ENCODE measurements at places on chromosomes 12 and 14. TPM values are rescaled to one million over a fixed set of nuclear protein-coding genes. Genes with fewer than 3 reads are reported as not detected.

GRCh38 chr12:26723379-26724308 is 109.3 kb downstream of the ITPR2 start:
- H3K27ac ChIP-seq: no peak overlapping the region
- peaks cover 17% of the 10 kb centered on the region for H3K4me1 ChIP-seq
- no peaks in the 10 kb centered on the region for H3K36me3 ChIP-seq

The HEATR5A gene
- 16.9 TPM for total RNA-seq

The CLEC1A gene
- total RNA-seq: 2.2 TPM

GRCh38 chr14:99592394-99592793 is 11.6 kb downstream of the CCDC85C start:
- peaks cover 54% of the 10 kb centered on the region for H3K4me1 ChIP-seq
- no peaks in the 10 kb centered on the region for H3K36me3 ChIP-seq

- no peak overlapping the region for H3K4me3 ChIP-seq
- H3K36me3 ChIP-seq: no peaks in the 10 kb centered on the region
- no peak overlapping the region for H3K27ac ChIP-seq
- H3K4me1 ChIP-seq: no peaks in the 10 kb centered on the region
- DNase-seq: no peak
Observed at GRCh38 chr12:25065035-25065434, 116.1 kb upstream of the BCAT1 start.

The LALBA gene
- not detected for total RNA-seq

DNA sequence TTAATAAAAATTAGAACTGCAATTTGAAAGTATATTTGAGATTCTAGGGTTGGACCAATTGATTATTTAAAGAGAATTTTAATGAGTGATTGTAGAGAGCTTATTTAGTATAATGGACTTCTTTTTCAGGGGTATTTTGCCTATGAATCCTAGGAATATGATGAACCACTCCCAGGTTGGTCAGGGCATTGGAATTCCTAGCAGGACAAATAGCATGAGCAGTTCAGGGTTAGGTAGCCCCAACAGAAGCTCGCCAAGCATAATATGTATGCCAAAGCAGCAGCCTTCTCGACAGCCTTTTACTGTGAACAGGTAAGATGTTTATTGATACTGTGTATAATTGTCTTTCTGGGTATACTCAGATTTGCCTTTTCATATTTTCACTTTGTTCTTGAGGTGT is 35.9 kb upstream of the KCNMB4 start:
- no peak overlapping the region for H3K27ac ChIP-seq
- no peak for DNase-seq
- H3K4me1 ChIP-seq: no peaks in the 10 kb centered on the region
- no peaks in the 10 kb centered on the region for H3K27me3 ChIP-seq

- H3K36me3 ChIP-seq: no peaks in the 10 kb centered on the region
- DNase-seq: no peak
- H3K4me3 ChIP-seq: no peak overlapping the region
- peaks cover 27% of the 10 kb centered on the region for H3K4me1 ChIP-seq
- H3K27me3 ChIP-seq: no peaks in the 10 kb centered on the region
- peak overlapping the region; percentile 48 for H3K27ac ChIP-seq
Observed at GRCh38 chr12:104596134-104596799, 139.5 kb downstream of the CHST11 start.

GRCh38 chr14:50539051-50539450 is 6.7 kb upstream of the MAP4K5 start:
- DNase-seq: no peak
- no peak overlapping the region for H3K4me3 ChIP-seq
- H3K36me3 ChIP-seq: no peaks in the 10 kb centered on the region
- H3K4me1 ChIP-seq: no peaks in the 10 kb centered on the region
- no peak overlapping the region for H3K27ac ChIP-seq

The KLRB1 gene
- 1.5 TPM for total RNA-seq

- H3K27ac ChIP-seq: peak overlapping the region; percentile 11
- H3K27me3 ChIP-seq: no peaks in the 10 kb centered on the region
- no peak for DNase-seq
- no peak overlapping the region for H3K4me3 ChIP-seq
- H3K36me3 ChIP-seq: no peaks in the 10 kb centered on the region
Observed at GRCh38 chr12:19576506-19577280, 137.4 kb downstream of the AEBP2 start.

DNA sequence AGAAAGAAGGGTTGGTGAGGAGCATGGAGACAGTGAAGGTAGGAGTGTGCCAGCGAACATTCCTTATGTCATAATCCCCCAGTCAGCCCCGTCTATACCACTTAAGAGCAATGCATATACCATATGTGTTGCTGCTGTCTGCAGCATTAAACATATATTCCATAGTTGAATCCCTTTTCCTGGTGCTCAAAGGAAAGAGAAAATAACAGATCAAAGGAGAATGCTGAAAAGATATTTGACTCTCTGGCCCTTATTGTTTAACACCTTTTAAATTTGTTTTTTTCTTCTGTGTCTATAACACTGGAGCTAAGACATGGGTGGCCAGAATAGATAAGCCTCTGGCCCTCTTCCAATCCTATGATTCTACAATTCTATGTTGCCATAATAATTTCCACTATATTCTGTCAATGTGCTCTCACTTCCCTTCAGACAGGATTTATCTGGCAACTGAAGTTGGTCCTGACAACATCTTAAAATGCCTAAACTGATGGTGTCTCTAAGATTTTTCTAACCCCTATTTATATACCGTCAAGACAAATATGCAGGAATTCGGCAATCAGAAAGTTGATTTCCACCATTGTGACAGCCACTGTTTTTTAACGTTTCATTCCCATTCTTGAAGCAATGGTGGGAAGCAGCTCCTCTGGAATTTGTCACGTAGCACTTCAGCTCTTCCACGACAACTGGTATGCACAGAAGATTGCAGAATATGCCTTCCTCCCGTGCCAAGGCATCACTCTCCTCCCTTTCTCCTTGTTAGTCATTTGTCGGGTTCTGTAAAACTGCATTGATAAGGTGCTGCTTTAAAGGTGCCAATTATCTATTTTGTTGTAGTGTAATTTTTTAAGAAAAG is 204.7 kb downstream of the BCAT1 start:
- no peak overlapping the region for H3K4me3 ChIP-seq
- H3K36me3 ChIP-seq: no peaks in the 10 kb centered on the region
- no peaks in the 10 kb centered on the region for H3K4me1 ChIP-seq
- no peak for DNase-seq

GRCh38 chr14:98293576-98293975 is 978.4 kb downstream of the BCL11B start:
- no peaks in the 10 kb centered on the region for H3K36me3 ChIP-seq
- H3K27ac ChIP-seq: no peak overlapping the region
- DNase-seq: no peak

DNA sequence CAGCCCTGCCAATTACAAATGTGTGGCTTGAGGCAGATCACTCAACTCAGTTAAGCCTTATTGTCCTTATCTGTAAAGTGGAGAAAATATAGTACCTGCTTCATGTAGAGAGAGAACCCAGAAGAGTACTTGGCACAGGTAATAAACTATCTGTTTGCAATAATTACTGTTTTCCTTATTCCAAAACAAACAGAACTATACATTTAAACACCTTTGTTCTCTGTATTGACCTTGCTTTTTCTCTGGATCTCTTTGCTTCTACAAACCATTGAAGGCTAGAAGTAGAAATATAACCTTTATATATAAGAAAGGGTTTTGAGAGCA is 70.8 kb upstream of the SRSF5 start:
- H3K4me1 ChIP-seq: peaks cover 54% of the 10 kb centered on the region
- no peak overlapping the region for H3K4me3 ChIP-seq
- peak overlapping the region; percentile 14 for H3K27ac ChIP-seq
- no peak for DNase-seq

DNA sequence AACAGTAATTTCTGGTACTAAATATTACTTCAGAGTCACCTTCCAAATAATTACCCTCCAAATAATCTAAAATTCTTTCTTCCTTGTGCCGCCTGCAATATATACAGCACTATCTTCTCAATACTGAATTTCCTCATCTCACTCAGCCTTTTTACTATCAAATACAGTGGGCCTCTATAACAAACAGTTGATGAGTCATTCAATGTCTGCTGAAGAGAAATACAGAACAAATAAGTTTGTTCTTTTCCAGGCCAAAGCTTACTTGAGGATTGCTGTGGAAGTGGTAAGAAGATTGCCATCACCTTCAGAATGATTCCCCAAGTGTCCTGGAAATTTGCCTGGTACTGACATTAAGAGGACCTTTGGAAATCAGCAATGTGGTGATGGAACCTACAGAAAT is 218.2 kb upstream of the ARHGAP5 start:
- no peak overlapping the region for H3K27ac ChIP-seq
- no peaks in the 10 kb centered on the region for H3K4me1 ChIP-seq
- H3K4me3 ChIP-seq: no peak overlapping the region

The LYZ gene
- total RNA-seq: 15.2 TPM

The ACVR1B gene
- total RNA-seq: 23.6 TPM

DNA sequence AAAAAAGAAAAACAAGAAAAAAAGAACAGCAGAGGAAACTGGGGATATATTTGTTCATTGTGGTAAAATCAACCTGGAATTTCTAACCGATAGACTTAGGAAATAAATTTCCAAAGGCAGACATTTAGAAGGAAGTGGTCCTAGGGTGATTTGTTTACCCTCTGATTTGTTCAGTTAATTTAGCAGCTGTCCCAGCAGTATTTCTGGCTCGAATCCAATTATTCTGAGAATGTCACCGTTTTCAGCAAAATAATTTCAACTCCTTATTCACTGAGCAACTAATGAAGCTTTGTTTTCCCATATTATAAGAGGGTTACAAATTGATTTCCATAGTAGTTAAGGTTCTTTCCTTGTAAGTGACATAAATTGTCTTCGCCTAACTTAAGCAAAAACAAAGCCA is 285.2 kb upstream of the SYT10 start:
- no peak for DNase-seq
- H3K27ac ChIP-seq: no peak overlapping the region
- no peaks in the 10 kb centered on the region for H3K36me3 ChIP-seq
- H3K4me1 ChIP-seq: no peaks in the 10 kb centered on the region
- H3K27me3 ChIP-seq: no peaks in the 10 kb centered on the region
- H3K4me3 ChIP-seq: no peak overlapping the region

The LMO3 gene
- 73.7 TPM for total RNA-seq

GRCh38 chr12:100375038-100375735 is 18.3 kb downstream of the SLC17A8 start:
- no peaks in the 10 kb centered on the region for H3K4me1 ChIP-seq
- H3K27ac ChIP-seq: no peak overlapping the region
- DNase-seq: no peak
- H3K36me3 ChIP-seq: no peaks in the 10 kb centered on the region

The MANSC4 gene
- not detected for total RNA-seq

GRCh38 chr14:98622208-98623051 is 649.6 kb downstream of the BCL11B start:
- DNase-seq: no peak
- no peak overlapping the region for H3K4me3 ChIP-seq
- no peaks in the 10 kb centered on the region for H3K27me3 ChIP-seq
- H3K27ac ChIP-seq: no peak overlapping the region
- no peaks in the 10 kb centered on the region for H3K36me3 ChIP-seq

The APOLD1 gene
- total RNA-seq: 127 TPM

DNA sequence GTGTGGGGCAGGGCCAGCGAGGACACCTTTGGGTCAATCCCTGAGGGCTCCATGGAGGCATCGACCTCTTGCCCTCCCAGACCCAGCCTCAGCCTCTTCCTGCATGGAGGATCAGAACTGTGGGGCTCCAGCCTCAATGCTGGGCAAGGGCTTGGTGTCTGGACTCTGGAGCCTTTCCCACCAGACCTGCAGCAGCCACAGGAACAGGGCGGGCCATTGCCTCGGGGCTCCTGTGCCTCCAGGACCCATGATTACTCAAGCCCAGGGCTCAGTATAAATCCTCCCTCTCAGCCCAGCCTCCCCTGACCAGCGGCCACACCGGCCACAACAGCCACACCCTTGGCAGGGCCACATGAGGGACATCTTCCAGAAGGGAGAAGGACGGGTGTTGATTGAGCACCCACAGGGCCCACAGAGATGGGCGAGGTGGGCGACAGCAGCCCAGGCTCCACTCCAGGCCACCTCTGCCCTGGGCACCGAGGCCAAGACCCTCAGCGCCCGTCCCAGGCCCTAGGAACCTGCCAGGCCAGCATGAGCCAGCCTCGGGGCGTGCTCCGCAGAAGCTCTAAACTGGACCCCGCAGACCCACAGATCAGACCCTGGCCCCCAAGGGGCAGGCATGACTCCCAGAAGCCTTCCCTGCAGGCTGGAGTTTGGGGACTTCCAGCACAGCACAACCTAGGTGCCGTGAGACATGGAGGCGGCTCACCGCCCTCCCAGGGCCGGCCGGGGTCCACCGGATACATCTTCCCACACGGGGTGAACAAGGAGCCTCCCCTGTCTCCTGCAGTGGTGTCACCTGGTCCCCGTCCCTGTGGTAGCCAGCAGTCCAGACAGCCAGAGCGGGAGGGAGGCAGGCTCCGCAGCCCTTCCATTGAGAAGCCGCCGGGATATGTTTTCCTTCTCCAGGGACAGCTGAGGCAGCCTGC is 25.1 kb downstream of the NCOR2 start:
- no peaks in the 10 kb centered on the region for H3K27me3 ChIP-seq
- H3K4me3 ChIP-seq: peak overlapping the region; percentile 11
- H3K27ac ChIP-seq: no peak overlapping the region
- no peak for DNase-seq
- peaks cover 84% of the 10 kb centered on the region for H3K4me1 ChIP-seq
- no peaks in the 10 kb centered on the region for H3K36me3 ChIP-seq

GRCh38 chr12:90010089-90010488 is 301.5 kb upstream of the ATP2B1 start:
- no peak overlapping the region for H3K27ac ChIP-seq
- H3K36me3 ChIP-seq: no peaks in the 10 kb centered on the region
- DNase-seq: no peak

DNA sequence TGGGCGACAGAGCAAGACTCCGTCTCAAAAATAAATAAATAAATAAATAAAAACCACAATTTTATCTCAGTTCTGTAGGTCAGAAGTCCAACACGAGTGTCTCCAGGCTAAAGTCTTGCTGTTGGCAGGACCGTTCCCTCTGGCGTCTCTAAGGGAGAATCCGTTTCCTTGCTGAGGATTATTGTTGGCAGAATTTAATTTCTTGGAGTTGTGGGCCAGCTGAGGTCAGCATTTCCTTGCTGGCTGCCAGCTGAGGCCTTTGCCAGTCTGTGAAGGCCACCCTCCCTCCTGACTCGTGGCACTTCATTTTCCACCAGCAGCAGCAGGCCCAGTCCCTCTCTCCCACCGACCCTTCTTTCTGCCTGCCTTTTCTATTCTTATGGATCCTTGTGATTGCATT is 17.2 kb downstream of the PSMC1 start:
- H3K36me3 ChIP-seq: no peaks in the 10 kb centered on the region
- H3K4me3 ChIP-seq: no peak overlapping the region
- H3K27ac ChIP-seq: no peak overlapping the region
- no peaks in the 10 kb centered on the region for H3K4me1 ChIP-seq
- DNase-seq: no peak

DNA sequence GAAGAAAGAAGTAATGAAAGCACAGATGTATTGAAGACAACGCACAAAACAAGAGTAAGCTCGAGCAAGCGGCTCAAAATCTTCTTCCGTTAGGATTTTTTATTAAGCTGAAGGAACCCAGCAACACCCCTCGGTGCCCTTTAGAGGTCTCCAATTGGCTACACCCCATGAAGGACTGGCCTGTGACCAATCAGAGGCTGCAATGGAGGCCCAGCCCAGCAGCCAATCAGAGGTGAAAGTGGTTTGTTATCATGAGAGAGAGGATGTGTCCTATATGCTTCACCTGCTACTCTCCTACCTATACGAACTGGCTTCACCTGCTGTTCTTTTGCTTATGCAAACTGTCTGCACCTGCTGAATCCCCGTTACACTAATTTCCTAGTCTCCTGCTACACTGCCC is 358.8 kb downstream of the C12orf50 start:
- H3K27ac ChIP-seq: no peak overlapping the region
- no peaks in the 10 kb centered on the region for H3K36me3 ChIP-seq
- no peak overlapping the region for H3K4me3 ChIP-seq
- H3K4me1 ChIP-seq: no peaks in the 10 kb centered on the region
- DNase-seq: no peak
